CD4-positive, alpha-beta T cell treated with Interferon alpha-2 for 1 hour (primary cell): ENCODE measurements at places on chromosomes 7 and 10.

DNA sequence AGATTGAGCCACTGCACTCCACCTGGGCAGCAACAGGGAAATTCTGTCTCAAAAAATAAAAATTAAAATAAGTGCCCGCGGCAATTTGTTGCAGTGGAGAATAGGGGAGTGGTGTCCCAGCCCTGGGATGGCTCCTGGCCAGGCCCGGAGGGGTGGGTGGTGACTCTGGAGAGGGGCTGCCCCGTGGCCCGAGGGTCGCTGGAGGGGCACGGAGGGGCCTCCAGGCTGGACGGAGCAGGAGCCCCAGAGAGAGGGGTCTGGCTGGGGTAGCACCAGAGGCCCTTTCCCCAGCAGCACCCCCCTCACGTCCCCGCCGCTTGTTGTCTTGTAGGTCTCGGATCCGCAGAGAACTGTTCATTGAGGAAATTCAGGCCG is 38.6 kb upstream of the SH2B2 start:
- no peak for DNase-seq

- no peak for DNase-seq
These were observed 410.3 kb downstream of the TYW1 start for GRCh38 chr7:67406976-67407375.

GRCh38 chr7:100477871-100478267 is 1.1 kb downstream of the TSC22D4 start:
- no peak for DNase-seq

DNA sequence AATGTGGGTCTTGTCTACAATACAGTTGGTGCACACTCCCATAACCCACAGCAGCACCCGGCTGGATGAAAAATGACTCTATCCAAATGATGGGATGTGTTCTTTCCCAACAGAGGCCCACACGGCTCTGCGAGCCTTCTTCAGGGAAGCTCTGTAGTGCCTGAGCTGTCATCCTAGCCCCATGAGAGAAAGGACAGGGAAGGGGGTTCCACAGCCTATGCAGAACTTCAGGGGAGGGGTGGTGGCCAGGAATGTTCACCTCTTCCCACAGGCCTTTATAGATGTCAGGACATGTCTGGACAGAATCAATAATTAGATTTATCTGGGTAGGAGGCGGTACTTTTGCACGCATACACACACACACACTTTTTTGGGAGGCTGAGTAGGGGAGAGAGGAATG is 109.0 kb downstream of the JCAD start:
- DNase-seq: no peak

DNA sequence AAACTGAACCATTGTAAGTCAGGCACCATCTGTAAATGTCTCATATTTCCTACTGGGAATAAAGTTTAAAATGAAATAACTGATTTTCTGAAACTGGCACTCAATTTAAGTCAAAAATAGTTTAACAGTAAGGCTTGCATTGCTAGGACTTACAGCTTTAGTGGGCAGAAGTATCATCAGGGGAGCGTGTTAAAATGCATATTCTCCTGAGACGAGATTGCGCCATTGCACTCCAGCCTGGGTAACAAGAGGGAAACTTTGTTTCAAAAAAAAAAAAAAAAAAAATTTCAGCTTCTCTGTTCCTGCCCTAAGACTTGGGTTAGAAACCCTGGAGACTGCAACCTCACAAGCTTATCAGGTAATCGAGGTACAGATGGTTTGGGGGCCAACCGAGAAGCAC is 65.4 kb downstream of the UBE3C start:
- DNase-seq: no peak

DNA sequence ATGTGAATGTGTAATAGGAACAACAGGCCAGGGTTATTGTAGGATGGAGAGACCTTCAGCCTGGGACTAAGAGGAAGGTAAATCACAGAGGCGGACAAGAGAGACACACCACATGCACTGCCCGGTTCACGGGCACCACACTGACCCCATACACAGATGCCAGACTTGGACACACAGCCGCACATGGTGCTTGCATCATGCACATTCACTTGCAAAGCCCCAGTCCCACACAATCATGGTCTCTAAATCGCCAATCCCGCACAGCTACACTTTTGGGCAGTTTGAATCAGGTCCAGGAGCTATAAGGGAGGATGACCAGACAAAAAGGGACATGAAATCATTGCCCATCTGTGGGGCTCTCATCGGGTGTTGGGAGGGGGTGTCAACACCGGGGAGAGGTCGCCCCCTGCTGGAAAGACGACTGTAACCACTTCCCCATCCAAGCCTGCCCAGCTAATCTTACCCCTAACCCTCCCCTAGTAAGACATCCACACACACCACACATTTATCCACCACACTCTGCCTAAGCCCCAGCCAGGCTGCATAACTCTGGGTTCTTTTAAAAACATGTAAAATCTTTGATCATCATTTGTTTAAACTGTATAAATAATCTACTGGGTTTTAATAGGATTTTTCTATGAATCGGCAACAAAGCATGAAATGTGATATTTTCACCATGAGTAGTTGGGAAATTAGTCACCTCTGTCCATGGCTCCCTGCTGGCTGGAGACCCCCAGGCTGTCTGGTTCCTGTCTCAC is 40.5 kb upstream of the SLF2 start:
- peak; percentile 41 for DNase-seq

DNA sequence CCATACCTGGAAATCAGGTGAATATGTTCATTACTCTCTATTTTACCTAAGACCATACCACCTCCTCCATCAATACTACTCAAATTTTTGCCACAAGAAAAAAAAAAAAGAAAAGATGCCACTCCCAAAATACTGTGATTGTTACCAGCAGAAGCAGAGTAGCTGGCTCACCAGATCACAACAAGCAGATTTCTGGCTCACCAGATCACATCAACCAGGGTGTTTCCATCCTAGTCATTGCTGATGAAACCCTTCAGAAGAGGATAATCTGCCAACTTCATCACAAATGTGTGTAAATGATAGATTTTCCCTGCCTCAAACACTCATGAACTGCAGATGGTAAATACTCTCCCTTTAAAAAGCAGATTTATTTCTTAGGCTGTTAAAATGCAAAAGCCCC is 109.7 kb upstream of the NAMPT start:
- no peak for DNase-seq

GRCh38 chr10:95451150-95451549 is 110.0 kb downstream of the SORBS1 start:
- DNase-seq: no peak

DNA sequence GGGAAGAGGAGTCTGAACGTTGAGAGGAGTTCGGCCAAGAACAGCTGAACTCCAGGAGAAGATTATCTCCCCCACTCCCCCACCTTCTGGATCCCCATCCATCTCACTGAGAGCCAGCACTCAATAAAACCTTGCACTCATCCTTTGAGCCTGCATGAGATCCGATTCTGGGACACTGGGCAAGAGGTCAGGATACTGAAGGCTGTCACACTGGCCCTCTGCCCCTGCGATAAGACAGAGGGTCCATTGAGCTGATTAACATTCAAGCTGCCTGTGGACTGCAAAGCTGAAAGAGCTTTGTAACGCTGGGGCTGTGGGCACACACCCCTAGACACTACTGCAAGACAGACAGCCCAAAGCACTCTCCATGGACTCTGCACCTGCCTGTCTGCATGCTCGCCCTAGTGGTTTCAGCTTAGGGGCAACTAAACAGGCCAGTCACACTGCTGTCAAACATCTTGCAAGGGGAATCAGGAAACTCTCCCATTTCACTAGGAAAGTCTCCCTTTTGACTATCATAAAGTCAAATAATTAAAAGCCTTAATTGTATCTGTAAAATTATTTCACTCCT is 42.3 kb upstream of the CNTNAP2 start:
- DNase-seq: no peak

DNA sequence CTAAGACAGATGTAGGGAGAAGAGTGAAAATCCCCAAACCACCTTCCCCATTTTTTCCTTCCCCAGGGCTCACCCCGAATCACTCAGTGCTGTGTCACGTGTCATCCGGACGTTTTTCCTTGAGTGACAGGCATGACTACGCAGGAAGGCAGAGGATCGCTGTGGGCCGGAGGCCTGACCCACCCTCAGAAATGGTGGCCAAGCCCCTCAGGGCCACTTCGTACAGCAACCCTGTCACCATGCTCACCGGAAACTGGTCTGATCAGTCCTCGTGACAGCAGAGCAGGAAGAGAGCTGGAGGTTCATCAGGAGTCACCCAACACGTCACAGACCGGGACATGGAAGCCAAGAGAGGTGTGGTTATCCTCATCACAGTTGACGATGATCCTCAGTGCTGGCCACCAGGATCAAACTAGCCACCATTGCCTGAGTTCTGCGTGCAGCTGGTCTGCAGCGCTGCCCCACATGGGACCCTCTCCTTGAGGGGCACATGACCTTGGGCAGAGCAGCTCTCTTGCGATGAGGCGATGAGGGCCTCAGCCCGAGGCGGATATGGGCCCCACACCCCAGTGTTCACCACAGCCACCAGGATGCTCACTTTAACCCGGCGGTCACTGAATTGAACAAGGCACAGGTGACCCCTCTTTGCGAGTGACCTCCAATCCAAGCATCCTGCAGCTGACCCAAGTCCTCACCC is 99.3 kb upstream of the INSIG1 start:
- DNase-seq: no peak

DNA sequence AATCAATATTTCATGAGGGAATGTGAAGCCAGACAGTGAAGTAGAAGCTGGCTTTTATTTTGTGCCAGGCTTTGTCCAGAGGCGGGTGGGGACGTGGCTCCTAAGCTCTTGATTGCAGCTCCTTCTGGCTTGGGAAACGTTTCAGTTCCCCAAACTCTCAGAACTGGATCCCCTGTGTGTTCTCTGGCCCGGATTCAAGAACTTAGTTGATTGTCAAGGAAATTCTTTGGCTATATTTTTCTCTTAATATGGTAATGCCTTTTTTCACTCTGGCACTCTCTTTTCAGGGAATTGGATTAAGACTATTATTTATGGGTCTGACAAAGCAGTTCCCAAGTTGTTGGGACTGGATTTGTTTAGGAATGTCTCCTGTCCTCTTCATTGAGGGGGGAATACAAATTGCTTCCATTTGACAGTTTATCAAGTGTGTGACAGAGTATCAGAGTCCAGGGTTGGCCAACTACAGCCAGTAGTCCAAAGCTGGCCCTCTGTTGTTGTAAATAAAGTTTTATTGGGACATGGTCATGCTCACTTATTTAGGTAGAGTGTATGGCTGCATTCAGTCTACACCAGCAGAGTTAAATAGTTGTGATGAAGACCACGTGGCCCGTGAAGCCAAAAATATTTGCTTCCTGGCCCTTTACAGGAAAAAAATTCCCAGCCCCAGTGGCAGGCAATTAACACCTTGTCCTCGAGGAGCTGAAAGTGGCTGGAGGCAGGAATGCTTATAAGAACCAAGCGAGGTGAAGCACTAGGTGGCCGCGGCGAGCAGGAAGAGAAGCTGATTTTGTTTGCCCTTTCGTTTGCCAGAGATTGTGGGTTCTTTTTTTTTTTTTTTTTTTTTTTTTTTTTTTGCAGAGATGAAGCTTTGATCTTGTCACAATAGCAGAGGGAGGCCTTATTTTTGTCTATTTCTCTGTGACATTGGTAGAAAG is 34.3 kb downstream of the HTRA1 start:
- DNase-seq: peak; percentile 28

DNA sequence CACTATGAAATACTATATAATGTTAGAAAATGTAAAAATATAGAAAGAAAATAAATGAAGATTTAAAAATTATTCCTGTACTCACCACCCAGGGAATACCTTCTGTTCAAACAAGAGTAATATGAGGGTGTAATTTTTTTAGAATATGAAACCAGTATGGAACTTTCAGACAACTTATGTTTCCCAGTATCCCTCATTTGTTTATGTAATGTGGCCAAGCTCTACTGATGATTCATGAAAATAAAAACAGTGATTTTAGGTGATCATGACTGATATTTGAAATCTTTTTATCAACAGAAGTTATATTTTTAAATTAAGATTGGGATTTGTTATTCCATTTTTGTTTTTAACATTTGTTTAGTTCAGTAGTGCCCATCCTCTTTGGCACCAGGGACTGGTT is 18.8 kb downstream of the SLK start:
- DNase-seq: no peak

GRCh38 chr7:43648473-43649406 is 65.8 kb downstream of the STK17A start:
- DNase-seq: peak; percentile 89

- no peak for DNase-seq
These were observed 49.1 kb downstream of the STRA8 start for GRCh38 chr7:135282561-135283254.

DNA sequence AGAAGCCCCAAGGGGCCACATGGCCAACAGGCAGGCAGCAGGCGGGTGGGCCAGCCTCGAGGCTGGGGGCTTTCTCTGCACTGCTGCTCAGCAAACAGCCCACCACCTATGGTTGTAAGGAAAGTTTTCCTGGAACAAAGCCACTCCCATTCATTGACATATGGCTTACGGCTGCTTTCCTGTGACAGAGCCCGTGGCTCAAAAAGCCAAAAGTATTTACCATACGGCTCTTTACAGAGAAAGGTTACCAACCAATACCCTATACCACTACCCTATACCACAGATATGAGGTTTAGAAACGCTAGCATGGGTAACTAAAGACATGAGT is 152.7 kb downstream of the MAD1L1 start:
- DNase-seq: no peak

DNA sequence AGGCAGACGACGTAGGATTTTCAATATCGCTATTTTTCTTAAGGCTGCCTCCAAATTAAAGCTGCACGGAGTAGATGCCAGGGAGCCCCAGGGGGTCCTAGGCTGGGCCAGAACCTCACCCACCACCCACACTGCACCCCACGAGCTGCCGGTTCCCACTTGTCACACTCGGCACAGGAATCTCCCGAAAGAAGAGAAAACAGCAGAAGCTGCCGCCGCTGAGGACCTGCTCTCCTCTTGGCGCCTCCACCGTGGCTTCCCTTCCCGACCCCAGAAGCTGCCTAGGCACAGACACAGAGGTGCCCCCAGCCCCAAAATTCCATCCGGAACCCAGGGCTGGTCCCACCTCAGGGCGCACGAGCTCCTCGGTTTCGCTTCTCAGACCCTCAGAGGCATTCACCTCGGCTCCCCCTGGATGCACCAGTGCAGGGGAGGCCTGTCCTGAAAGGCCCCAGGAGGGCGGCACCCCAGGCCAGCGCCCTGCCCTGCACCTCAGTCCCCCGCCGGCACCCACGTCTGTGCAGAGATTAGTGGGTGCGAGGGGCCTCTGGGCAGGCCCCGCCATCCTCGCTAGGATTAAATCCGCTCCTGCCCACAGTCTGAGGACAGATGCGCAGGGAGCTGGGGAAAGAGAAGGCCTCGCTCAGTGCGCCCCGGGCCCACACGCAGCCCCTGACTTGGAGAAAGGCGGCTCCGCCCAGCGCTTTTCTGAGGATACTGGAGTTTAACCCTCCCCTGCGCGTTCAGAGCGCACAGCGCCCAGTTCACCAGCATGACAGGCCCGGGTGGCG is 99.2 kb downstream of the PTPRN2 start:
- DNase-seq: no peak

- DNase-seq: no peak
These were observed 148.8 kb upstream of the NPY start for GRCh38 chr7:24135003-24135817.

DNA sequence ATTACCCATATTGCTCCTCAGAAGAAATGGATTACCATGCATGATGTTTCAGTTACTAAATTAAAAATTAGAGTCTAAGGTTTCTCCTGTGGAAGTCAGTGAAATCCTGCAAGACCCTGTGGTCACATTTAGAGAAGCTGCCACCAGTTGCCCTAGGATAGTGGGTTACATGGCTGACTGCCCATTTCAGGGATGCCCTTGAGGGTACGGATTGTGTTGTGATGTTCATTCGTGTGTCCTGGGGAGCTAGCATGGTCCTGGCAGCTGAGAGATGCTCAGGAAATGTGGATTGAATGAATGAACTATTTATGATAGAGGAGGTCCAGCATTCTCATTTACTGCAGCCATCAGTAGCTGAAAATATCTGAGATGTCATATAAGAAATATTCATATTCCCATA is 55.1 kb downstream of the TMEM178B start:
- no peak for DNase-seq
